Fibroblast of the aortic adventitia (primary cell): ENCODE measurements at places on chromosomes 3 and 15. TPM values are rescaled to one million over a fixed set of nuclear protein-coding genes. Genes with fewer than 3 reads are reported as not detected.

Gene CCR9
- total RNA-seq: not detected in 2 replicates

Gene C3orf33
- total RNA-seq: 2.8 and 5.7 TPM in 2 replicates

Gene RABL3
- 10.0 and 18.3 TPM in 2 replicates for total RNA-seq

Gene CNTN6
- total RNA-seq: 1.3 TPM in 1 of 2 replicates, not detected in the other

Gene HRG
- not detected in 2 replicates for total RNA-seq

Gene A4GNT
- total RNA-seq: not detected in 2 replicates

- DNase-seq: no peak
Observed at GRCh38 chr15:96625256-96625655, 294.8 kb downstream of the NR2F2 start.

DNA sequence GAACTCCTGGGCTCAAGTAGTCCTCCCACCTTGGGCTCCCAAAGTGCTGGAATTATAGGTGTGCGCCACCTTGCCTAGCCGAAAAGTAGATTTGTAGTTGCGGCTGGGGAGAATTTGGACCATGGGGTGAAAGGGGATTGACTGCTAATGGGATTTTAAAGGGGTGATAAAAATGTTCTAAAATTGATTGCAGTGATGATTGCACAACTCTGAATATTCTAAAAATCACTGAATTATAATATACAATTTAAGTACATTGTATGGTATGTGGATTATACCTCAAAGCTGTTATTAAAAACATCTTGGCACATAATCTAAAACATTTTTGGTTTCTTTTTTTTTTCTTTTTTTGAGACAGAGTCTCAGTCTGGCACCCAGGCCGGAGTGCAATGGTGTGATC lies 3.9 kb downstream of the PRC1 start:
- no peak for DNase-seq

GRCh38 chr3:48571938-48572337 lies 8.4 kb upstream of the UCN2 start:
- no peak for DNase-seq

DNA sequence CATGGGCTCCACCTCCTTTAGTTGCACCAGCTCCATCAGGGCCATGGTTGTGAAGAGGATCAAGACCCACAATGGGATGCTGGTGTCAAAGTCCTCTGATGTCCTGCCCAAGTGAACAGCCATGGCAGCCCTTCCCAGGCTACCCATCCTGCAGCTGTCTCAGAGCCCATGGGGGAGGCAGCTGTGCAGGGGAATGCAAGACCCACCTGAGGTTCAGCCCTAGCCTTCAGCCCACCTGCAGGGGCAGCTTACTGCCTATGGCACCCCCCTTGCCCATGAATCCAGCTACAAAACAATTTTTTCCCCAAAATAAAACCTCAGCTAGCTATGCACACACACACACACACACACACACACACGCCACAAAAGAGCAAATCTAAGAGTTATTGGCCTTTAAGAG lies 48.2 kb upstream of the POU1F1 start:
- no peak for DNase-seq

- no peak for DNase-seq
Observed at GRCh38 chr3:23659840-23660430, 145.8 kb upstream of the UBE2E1 start.

DNA sequence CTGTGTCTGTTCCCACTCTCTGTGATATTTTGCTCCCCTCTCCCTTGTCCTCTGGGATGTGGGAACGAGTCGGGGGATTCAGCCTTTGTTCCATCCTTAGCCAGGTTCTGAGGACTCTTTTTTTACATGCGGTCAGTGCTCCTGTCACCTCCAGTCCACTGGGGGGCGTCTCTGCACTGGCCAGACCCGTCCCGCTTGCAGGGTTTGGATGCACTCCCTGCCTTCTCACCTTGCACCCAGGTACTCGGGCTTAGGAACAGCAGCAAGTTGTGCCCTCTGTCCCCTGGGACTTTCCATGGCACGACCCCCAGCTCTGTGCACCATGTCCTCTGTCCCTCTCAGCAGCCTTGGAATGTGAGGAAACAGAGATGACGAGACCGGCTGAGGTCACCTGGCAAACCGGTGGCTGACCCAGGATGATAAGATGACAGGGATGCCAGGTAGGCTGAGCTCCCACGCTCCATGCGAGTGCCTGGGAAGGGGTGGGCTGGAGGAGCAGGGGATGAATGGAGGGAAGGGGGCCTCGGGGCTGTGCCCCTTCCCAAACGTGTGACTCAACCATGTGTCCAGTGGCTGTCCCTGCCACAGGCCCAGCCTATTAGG lies 27.3 kb upstream of the FGD5 start:
- DNase-seq: peak; percentile 36

- DNase-seq: no peak
Observed at GRCh38 chr15:89400116-89400781, 65.6 kb upstream of the POLG start.

- DNase-seq: no peak
Observed at GRCh38 chr3:45366290-45366689, 22.1 kb upstream of the LARS2 start.

GRCh38 chr3:54376939-54377578 lies 254.7 kb downstream of the CACNA2D3 start:
- DNase-seq: no peak

GRCh38 chr3:194871864-194872668 lies 186.4 kb downstream of the FAM43A start:
- peak; percentile 72 for DNase-seq

GRCh38 chr3:133282236-133282635 lies 117.6 kb upstream of the BFSP2 start:
- DNase-seq: no peak

- no peak for DNase-seq
Observed at GRCh38 chr3:152383136-152383606, 114.4 kb downstream of the MBNL1 start.

DNA sequence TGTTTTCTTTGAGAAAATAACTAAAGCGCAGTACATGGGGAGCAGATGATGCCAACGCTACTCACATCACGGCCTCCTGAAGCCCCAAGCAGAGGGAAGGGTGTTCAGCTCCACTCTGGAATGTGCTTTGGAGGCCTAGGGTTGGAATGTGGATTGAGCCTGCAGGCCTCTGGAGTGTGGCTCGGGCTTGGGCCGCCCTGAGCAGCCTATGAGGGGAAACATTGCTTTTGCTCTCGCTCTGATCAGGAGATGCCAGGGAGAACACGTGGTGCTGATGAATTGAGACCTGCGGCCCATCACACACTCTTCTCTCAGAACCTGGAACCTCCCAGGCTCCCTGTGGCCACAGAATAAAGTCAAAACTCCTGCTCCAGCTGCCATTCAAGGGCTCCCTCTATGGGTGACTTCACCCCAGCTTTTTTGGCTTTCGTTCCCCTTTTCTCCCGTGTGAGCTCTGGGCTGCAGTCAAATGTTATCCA lies 23.3 kb downstream of the CCDC13 start:
- no peak for DNase-seq

GRCh38 chr15:101608201-101608600 lies 44.0 kb downstream of the TM2D3 start:
- DNase-seq: no peak

DNA sequence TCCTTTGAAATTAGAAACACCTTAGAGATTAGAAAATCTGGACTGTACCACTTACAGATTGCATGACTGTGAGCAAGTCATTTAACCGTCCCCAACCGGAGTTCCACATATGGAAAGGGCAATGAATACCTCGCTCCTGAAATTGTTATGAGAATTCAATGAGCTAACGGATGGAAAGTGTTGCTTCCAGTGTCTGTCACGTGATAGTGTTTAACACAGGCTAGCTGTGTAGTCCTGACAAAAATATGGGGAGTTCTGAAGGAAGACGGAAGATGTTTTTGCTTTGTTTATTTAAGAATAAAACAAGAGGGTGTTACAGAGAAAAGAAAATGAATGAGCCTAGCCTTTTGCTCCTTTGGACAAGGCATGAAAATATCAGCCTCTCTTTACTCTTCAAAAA lies 150.7 kb upstream of the SEMA6D start:
- no peak for DNase-seq

DNA sequence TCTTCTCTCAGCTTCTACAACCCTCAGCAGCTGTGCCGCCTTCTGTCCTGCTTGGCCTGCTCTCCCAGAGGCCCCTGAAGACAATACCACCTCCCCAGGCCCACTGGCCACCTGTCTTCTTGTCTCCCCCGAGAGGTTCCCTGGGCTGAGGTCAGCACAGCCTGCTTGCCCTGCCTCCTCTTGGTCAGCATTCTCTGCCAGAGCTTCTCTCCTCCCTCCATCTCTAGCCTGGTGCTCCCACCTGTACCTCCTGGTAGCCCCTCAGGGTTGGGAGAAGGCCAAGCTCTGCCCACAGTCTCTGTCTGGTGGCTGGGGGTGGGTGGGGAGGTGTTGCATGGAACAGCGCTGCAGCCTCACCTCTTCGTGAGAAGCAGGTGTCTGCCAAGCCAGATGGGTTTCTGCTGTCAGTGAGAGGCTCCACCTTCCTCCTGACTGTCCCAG lies 5.6 kb upstream of the ISLR start:
- no peak for DNase-seq

DNA sequence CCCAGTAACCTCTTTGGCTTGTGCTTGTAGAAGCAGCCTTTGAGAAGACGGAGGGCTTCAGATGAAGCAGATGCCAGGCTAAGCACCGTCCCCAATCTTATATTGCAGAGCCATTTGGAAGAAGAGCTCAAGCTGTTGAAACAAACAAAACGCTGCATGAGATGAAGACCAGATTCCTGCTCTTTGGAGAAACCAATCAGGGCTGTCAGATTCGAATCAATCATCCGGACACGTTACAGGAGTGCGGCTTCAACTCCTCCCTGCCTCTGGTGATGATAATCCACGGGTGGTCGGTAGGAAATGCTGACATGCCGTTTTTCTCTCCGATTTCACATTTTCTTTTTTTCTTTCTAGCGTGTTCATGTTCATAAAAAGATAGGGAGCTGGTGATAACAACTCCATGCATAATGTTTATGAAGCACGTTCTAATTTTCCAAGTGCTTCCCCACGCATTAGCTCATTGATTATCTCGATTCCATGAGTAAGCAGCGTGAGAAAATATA lies 106.5 kb downstream of the LIPC start:
- no peak for DNase-seq
